ENCODE measurements at places on chromosomes 5 and 9.

- no peak for DNase-seq
These were observed 28.6 kb downstream of the UGCG start for GRCh38 chr9:111925017-111925770.

- no peak for DNase-seq
These were observed 658 bp downstream of the PDCD1LG2 start for GRCh38 chr9:5510989-5511388.

DNA sequence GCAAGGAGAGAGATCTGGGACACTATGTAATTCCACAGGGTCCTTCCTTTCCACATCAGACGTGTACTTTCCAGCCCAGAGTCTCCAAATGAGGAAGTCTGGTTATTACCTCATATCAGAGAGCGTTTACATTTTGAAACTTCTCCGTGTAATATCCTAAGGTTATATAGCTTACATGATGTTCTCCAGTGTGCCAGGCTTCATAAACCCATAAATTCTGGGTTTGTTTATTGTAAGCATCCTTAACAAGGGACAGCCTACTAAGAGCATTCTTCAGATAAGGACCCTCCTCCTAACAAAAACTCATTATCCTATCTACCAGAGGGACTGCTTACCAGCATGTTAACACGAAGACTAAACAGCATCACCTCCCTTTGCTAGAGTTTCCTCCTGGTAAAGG lies 17.9 kb downstream of the SRFBP1 start:
- no peak for DNase-seq

DNA sequence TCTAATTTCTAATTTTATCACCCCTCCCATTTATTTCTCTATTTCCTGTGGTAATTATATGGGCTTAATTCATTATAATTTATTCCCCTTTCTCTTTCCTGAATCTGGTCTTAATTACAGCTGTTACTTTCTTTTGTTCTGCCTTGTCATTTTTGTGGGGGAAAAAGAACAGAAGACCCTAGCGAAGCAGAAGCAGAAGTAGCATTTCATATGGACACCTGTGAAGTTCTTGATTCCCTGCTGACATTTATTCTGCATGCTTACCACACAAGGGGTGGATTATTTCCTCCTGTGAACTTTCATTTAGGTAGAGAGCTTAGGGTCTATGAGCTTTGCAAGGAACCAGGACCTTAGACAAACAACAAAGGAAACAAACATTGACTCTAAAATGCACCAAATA lies 33.3 kb downstream of the GAPT start:
- DNase-seq, result no peak

DNA sequence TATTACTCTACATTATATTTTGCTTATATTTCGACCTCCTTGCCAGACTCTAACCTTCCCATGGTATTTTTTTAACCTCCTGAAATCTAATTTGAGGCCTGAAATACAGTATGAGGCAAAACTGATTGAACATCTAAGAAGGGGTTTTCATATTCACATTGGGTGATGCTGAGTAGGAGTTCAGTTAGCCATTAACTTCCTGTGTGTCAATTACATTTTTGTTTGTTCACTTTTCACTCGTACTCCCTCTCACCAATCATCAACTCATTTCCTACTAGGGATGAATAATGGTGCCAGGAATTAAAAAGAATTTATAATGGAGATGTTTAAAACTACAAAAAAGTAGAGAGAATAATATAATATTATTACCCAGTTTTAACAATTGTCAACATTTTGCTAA lies 27.6 kb upstream of the GLRA1 start:
- no peak for DNase-seq

All from stimulated activated CD8-positive, alpha-beta memory T cell treated with anti-CD3 and anti-CD28 coated beads, Interleukin-4, amount 100 ng/mL, for 1 hour (primary cell).